ENCODE measurements at places on chromosomes 5 and 9. TPM values are rescaled to one million over a fixed set of nuclear protein-coding genes. Genes with fewer than 3 reads are reported as not detected.

GRCh38 chr9:117718085-117718484 is 13.9 kb downstream of the TLR4 start:
- peak; percentile 7 for DNase-seq

DNA sequence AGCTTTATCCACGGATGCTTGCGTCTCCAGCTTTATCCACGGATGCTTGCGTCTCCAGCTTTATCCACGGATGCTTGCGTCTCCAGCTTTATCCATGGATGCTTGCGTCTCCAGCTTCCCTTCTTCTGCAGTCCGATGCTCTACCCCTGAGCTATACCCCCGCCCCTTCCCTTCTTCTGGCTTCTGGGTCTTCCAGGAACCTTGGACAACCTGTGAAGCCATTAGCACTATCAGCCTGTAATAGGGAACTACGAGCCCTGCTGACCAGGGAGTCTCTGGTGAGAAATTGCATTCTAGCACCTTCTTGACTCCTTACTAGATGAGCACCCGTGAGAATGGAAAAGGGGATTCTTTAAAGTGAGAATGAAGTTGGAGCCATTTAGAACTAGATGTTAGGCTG is 39.1 kb upstream of the SH3PXD2B start:
- no peak for DNase-seq

The SOHLH1 gene
- total RNA-seq, result not detected

DNA sequence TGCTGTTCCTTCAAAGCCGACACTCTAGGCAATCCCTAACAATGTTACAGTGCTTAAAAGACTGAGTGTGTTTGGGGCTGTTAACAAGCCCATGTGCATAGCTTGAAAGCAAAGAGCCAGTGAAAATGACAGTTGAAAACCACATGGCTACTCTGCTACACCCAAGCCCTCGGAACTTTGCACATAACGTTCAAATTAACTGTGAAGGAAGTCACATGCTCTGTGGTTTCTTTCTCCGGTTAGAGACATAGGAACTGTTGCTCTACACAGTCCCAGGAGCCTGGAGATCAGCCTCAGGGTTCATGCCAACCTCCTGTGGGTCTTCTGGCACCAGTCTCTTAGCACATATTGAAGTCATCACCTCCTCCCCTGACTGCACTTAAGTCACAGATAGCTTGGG is 51.1 kb downstream of the C9orf152 start:
- peak; percentile 33 for DNase-seq

DNA sequence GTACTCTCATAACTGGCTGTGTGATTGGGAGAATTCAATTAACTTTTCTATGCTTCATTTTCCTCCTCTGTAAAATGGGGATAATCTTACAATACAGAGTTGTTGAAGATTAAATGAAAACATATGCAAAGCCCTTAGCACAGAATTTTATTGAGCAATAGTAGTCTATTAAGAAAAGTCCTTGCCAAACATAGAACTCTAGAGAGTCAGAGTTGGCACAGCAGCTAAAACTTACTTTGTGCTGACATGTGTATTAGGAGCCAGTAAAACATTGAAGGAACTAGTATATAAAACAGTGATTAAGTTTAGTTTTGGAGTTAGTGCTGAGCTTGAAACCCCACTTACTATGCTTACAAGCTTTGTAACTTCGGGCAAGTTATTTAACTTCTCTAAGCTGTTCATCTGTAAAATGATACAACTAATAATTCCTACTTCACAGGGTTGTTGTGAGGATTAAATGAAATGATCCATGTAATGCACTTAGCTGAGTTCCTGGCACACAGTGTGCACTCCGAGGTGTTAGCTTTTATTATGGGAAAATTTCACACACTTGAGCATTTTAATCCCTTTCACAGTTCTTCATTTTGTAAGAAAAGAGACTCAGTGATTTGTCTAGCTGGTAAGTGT is 20.0 kb upstream of the GRIN3A start:
- no peak for DNase-seq

- DNase-seq, result no peak
Measured at GRCh38 chr5:72133212-72133990, 26.1 kb downstream of the MAP1B start.

GRCh38 chr9:18493451-18493993 is 19.6 kb downstream of the ADAMTSL1 start:
- DNase-seq, result no peak

DNA sequence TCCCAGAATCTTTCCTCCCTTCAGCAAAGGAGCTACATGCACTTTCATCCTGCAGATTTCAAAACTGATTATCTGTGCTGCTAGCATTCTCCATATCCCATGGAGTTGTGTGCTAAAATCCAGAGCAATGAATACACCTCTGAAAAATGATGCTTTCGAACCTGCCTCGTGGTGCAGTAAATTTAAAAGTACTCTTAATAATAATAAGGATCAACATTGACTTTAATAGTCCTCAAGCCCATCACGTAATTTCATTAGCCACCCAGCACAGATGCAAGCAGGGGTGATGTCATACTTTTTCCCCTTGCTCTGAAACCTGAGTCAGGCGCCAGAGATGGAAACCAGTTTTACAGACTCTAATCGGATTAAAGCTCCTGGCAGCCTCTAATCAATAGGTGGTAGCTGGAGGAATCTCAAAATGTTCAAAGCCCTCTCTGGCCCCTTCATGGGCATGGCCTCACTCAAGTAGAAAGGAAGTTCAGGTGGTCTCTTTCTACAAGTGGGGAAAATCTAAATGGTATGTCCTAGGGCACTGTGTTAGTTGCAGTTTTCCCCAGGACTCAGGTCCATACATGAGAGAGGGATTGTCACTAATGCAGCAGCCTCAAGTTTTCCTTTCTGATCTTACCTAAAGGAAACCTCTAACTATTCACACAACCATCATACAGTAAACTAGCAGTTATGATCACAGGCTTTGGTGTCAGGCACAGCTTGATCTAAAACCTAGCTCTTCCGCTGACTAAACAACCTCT is 221.6 kb upstream of the SLC30A5 start:
- no peak for DNase-seq

GRCh38 chr9:4297786-4298254 is 2.0 kb downstream of the GLIS3 start:
- peak; percentile 55 for DNase-seq

- DNase-seq, result peak; percentile 50
Measured at GRCh38 chr5:148384380-148384737, 601 bp downstream of the FBXO38 start.

- no peak for DNase-seq
Measured at GRCh38 chr5:112634796-112635195, 102.9 kb upstream of the APC start.

The IQGAP2 gene
- 39.1 TPM for total RNA-seq

- peak; percentile 81 for DNase-seq
Measured at GRCh38 chr5:179827680-179828079, 7.0 kb downstream of the SQSTM1 start.

DNA sequence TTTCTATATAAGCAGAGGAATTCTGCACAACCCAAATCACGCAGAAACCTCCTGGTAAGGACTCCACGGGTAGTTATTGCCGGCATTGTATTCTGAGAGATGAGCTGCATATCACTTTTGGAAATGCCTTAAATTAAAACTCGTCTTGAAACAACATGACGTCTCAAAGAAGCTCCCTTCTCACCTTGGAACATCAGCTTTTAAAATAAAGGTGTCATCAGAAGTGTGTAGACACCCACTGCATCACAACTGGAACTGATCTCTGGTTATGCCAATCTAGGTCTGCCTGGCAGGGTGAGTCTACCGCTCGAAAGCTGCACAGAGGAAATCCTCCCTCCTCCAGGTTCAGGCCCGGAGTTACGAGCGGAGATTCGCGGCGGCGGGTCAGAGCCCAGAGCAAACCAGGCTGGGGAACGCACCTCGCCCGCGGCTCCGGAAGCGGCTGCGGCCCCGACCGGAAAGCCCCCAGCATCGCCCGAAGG is 974 bp upstream of the SLC12A2 start:
- DNase-seq, result no peak

The SIT1 gene
- 99.9 TPM for total RNA-seq

The AK8 gene
- not detected for total RNA-seq

- DNase-seq, result no peak
Measured at GRCh38 chr5:146799671-146800070, 78.9 kb downstream of the PPP2R2B start.

The MLANA gene
- total RNA-seq, result not detected

DNA sequence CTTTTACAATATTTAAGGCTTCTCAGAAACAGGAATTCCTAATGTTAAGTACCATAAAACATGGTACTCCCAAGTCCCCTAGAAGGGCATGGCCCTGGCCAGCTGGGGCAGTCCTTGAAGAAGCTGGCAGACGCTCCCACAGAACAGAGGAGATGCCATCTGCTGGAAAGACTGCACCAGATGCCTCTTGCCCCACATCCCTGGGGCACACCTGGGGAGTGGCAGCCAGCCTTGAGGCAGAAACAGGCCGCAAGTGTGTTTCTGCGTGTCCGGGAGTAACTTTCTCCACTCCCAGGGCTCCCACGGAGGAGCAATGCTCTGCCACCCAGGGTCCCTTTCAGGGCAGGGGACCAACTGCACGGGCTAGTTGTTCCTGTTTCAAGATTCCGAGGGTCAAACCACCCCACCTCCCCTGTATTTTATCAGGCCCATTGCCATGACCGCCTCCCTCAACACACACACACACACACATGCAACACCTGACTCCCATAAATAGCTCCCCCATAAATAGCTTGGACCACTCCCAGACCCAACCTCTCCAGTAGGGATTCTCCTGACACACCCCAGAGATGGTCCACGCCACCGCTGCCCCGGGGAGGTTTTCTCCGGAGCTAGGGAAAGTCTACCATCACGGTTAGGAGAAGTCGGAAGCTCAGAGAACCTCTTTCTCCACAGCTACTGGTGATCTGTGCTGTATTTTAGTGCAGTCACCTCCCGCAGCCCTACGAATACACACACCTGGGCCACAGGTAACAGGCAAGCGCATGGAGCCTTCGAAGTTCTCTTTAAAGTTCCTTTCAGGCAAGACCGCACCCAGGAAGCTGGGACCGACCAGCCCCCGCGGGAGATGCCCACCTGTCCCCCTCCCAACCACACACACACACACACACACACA is 1.5 kb downstream of the SPOCK1 start:
- DNase-seq, result no peak

DNA sequence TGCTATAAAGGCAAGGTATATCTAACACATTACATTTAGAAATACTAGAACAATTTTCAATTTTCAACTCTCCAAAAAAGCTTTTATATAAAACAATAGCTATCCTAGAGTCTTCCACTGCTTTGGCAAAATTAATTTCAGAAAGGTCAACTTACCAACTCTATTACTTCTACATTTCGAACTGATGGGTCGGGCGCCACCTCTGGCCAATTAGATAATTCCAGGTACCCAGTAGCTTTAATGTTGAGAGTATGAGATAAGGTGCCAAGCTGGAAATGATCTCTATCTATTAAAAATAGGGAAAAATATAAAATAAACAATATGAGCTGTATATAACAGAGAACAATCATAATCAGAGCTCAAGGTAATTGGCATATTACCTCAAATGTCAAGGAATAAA is 166.6 kb downstream of the AP3B1 start:
- DNase-seq, result peak; percentile 3

Measured in activated CD8-positive, alpha-beta T cell treated with anti-CD3 and anti-CD28 coated beads for 36 hours (primary cell).